Glutamatergic neuron (in vitro differentiated cells): ENCODE measurements at places on chromosomes 3 and 15.

DNA sequence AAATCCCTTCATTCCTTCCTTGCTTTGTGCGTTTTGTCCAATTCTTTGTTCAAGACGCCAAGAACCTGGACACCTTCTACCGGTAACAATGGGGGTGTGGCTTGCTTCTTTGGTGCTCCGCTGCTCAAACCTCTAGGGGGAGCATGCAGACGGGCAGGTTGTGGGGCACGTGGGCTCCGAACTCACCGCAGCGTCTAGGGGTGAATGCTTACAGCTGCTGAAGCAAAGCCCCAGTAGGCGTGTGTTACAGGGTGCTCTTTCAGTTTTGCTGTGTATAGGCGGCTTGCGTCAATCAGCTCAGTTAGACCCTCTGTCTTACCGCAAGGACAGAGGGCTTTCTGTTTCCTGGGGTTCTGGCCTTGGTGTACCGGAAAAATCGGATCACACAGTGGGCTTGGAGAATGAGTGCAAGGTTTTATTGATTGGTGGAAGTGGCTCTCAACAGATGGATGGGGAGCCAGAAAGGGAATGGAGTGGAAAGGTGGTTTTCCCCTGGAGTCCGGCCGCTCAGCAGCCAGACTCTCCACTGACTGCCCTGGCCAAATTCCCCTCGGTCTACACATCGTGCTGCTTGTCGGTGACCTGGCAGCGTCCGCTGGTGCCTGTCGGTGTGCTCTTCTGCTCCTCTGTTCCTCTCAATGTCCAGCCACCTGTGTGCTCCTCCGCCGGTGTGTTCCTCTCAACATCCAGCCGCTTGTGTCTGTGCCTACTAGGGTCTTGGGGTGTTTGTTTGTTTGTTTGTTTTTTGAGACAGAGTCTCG is 1.2 kb upstream of the LRRC34 start:
- peak overlapping the region; percentile 89 for H3K27ac ChIP-seq
- H3K27me3 ChIP-seq: peaks cover 6% of the 10 kb centered on the region
- H3K4me1 ChIP-seq: peaks cover 13% of the 10 kb centered on the region
- peaks cover 5% of the 10 kb centered on the region for H3K36me3 ChIP-seq

GRCh38 chr3:151795276-151795675 is 18.6 kb upstream of the AADAC start:
- H3K27me3 ChIP-seq: no peaks in the 10 kb centered on the region
- H3K4me3 ChIP-seq: no peak overlapping the region
- no peak for DNase-seq
- no peak overlapping the region for H3K27ac ChIP-seq

DNA sequence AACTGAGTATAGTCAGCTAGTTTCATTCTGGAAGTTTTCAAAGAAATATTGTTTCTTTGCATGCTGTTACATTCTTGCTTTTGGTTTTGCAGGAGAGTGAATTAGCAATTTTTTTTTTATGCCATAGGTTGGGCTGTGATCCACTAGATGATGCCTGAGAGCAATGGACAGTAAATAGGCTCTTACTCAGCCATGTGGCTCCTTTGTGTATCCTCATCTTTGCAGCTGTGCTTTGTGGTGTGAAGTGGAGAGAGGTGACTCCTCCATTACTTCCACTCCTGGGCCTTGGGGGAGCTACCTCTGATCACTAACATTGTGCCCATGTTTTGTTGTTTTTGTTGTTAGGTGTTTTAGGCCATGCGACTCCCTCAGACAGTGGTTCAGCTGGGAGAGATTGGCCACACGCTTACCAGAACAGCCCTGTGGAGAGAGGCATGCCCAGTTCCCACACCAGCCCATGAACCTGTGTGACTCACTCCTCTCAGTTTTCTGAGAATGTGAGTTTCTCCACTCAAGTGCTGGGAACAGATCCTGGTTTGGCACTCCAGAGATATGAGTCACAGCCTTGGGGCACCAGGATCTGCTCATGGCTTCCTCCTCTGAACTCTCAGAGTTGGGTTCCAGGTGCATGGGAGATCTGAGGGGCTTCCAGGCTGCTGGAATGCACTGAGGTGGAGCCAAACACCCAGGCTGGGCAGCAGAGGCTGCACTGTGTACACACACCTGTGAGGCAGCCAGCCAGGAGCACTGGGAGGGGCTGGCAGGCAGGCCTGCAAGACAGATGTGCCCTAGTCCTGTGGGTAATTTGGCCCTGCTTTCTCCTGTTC is 785.3 kb downstream of the ROBO2 start:
- no peaks in the 10 kb centered on the region for H3K4me1 ChIP-seq
- peaks cover 9% of the 10 kb centered on the region for H3K36me3 ChIP-seq
- no peak overlapping the region for H3K27ac ChIP-seq

- H3K4me1 ChIP-seq: peaks cover 4% of the 10 kb centered on the region
- no peak for DNase-seq
- H3K27me3 ChIP-seq: peaks cover 9% of the 10 kb centered on the region
- H3K27ac ChIP-seq: no peak overlapping the region
Measured at GRCh38 chr3:127132876-127133275, 60.1 kb upstream of the PRR23E start.

GRCh38 chr3:50410185-50410584 is 50.9 kb upstream of the TMEM115 start:
- H3K4me1 ChIP-seq: no peaks in the 10 kb centered on the region
- H3K36me3 ChIP-seq: no peaks in the 10 kb centered on the region
- H3K27me3 ChIP-seq: peaks cover 4% of the 10 kb centered on the region
- DNase-seq: no peak

GRCh38 chr3:36957862-36958686 is 13.2 kb upstream of the TRANK1 start:
- H3K27me3 ChIP-seq: peaks cover 2% of the 10 kb centered on the region
- H3K4me3 ChIP-seq: no peak overlapping the region
- H3K4me1 ChIP-seq: no peaks in the 10 kb centered on the region
- no peak for DNase-seq
- H3K27ac ChIP-seq: no peak overlapping the region
- H3K36me3 ChIP-seq: no peaks in the 10 kb centered on the region
